ENCODE measurements at places on chromosomes 4 and X.

GRCh38 chrX:151816934-151817333, 82.4 kb downstream of the CNGA2 start:
- no peak for DNase-seq

DNA sequence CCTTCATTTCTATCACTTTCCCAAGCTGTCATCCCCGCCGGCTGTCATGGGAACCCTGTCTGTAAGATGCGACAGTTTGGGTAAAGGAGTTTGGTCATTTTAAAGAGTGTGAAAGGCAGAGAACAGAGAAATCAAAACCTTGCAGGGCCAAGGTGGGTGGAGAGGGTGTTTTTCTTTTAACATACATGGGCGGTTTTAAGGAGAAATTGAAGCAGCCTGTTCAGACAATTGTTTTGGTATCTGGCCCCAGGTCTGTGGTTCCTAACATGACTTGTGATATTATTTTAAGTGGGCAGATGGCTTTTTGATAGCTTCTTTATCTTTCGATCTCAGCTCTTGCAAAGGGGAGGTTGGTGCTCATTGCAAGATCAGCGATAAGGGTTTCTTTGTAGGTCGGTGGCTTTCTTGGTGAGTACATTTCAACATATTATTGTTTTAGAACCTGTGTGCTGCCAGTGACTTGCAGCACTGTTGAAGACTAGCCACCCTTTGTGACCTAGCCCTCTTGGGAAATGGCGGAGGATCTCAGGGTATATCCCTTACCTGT, 3.7 kb downstream of the PPP1R3F start:
- peak; percentile 57 for DNase-seq

GRCh38 chr4:121053601-121054143, 18.7 kb downstream of the NDNF start:
- DNase-seq: no peak

- no peak for DNase-seq
Observed at GRCh38 chrX:8289523-8289922, 118.5 kb upstream of the VCX2 start.

DNA sequence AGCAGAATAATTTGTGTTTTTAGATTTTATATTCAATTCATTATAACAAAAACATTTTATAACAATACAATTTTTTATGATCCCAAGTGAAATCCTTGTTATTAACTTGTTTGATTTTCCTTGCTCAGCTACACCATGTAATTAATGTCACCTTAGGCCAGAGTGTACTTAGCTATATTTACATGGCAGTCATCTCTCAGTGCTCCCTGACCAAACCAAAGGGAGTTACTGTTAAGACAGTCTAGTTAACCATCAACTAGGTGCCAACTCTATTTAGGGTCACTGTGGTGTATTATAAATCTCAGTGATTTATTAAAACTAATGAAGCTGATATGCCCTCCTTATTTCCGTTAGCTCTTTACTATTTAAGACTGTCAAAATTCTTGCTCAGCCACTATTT, 44.4 kb downstream of the CCDC158 start:
- no peak for DNase-seq

DNA sequence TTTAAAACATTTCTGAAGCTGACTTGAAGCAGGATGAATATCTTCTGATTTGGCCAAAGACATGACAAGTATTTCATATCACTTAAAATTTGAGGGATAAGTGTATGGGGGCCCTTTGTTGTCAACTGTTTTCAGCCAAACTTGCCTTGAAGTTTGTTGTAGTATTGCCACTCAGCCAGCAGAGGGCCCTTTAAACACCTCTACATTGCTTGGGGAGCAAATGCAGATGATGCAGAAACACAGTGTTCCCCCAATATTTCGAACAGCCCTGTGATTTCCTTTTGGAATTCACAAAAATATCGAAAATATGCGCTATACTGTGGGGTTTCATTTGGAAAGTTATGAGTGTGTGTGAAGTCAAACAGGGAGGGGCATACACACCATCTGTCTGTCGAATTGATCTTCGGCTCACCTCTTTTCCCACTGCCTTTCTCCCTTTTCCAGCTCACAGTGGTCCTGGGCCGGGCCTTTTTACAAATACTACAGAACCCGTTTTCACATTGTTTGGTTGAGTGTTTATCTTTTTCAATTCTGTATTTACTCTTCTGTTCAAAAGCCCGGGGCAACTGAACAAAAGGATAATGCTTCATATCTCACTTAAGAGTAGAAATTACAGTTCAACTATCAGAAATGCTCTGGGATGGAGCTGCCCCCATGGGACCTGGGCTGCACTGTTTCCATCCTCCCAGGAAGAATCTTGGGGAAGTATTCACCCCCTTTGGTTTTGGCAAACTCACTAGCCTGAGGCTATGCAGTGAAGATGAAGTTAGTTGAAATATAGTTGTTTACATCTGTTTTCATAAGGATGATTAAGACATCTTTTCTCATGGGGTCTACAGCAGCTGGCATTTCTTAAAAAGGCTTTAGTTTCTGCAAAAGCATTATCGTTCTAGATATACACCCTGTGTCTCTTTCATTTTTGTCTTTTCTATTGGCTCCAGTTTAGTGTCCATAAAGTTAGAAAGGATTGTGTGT, 137.6 kb downstream of the EGF start:
- DNase-seq: peak; percentile 41

GRCh38 chr4:85778632-85779131, 303.7 kb downstream of the ARHGAP24 start:
- DNase-seq: no peak

DNA sequence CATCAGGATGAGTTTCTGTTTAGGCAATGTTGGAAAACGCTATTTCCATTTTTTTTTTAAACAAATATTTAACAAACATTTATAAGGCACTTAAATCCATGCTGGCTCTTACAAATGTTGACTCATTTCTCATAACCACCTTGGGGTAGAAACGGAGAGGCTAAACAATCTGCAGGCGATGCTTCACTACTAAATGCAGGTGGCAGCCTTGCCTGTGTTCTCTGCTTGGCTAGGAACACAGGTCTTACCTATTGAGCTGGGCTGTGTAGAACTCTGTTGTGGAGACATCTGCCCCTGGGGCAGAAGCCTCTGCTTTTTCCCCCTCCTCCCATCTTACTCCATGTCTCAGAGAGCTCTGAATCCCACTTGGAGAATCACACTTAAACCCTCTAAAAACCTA, 1.4 kb upstream of the CXCL1 start:
- no peak for DNase-seq

Data from thymus (tissue), 14 donors.